ENCODE measurements at places on chromosomes 4 and X.

DNA sequence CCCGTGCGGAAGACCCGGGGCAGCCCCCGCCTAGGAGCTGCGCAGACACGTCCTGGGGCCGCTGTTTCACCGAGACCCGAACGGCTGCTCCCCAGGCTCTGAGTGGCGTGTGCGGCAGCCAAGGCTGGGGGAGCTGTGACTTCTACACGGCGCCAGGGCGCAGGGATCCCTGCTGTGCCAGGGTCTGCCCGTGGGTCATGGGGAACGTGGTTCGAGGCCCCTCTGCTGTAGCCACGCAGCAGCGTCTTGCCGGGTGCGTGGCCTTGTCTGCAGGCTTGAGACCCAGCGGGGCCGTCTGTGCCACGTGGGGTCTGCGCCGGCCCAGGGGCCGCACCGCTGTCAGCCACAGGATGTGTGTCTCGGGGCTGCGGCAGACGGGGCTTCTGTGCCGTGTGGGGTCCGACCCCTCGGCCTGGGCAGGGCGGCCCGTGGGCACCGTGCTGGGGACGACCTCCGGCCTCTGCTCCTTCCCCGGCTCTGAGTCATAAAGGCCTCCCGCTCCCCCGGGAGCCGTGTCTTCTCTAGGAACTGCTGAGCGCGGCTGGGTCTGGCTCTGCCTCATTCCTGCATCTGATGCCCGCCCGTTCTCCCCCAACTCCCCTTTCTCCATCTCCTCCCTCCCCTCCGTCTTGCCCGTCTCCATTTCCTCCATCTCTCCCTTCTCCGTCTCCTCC lies 12.7 kb upstream of the GTPBP6 start:
- peak; percentile 74 for DNase-seq
- H3K27me3 ChIP-seq: peaks cover 10% of the 10 kb centered on the region
- no peaks in the 10 kb centered on the region for H3K4me1 ChIP-seq
- no peak overlapping the region for H3K4me3 ChIP-seq
- H3K36me3 ChIP-seq: peaks cover 3% of the 10 kb centered on the region

DNA sequence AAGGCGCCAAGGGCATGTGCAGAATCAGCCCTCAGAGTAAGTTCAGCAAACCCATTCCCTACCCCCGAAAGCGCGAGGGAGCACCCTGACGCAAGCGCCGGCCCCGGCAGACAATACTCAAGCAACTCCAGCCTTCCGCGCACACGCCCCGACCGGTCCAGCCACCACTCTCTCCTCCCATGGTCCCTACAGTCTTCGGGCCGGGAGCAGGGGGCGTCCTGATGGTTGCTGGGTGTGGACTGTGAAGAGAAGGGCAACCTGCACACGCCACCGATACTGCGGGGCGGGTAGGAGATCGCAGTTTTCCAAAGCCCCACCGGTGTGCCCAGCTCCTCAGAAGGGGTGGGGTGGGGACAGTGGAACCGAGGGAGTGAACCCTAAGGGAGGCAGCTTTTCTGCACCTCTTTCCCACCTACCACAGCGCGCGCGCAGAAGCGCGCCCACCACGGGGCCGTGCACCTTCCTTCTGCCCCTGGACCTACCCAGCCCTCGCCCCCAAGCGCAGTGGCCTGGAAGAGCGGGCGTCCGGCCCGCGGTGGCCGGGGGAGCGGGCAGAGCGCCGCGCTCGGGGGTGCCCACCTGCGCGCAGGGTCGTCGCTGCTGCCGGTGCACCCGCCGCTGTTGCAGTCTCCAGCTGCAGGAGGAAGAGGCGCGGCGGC lies 650.2 kb upstream of the DIPK2B start:
- H3K4me1 ChIP-seq: peaks cover 2% of the 10 kb centered on the region
- no peaks in the 10 kb centered on the region for H3K27me3 ChIP-seq
- H3K27ac ChIP-seq: peak overlapping the region; percentile 78
- H3K4me3 ChIP-seq: peak overlapping the region; percentile 96
- DNase-seq: peak; percentile 49
- no peaks in the 10 kb centered on the region for H3K36me3 ChIP-seq

DNA sequence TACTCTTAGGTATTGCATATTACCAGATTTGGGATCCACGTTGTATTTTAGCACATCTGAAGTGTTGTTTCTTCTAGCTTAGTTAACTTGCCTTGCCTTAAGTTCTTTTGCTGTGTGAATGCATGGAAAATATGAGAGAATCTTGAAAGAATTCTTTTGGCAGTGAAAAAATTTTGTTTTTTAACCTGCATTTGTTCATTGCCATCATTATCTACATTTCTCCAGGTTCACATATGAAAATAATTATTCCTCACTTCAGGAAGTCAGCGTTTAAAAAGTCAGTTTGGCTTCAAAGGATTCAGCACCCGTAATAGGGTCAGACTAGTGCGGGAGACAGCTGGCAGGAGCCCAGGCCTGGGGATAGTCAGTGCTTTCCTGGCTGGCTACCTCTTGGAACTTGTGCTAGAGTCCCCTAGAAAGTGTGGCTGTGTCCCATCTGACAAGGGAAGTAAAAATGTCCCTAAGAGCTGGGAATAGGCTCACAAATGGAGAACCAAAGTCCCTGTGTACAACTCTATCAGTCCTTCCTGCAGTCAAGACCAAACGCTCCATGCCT lies 251.9 kb upstream of the KLF3 start:
- H3K27ac ChIP-seq: no peak overlapping the region
- no peaks in the 10 kb centered on the region for H3K36me3 ChIP-seq
- no peak for DNase-seq
- no peaks in the 10 kb centered on the region for H3K27me3 ChIP-seq
- no peak overlapping the region for H3K4me3 ChIP-seq
- H3K4me1 ChIP-seq: no peaks in the 10 kb centered on the region

- peak overlapping the region; percentile 57 for H3K4me3 ChIP-seq
- DNase-seq: peak; percentile 33
- peaks cover 1% of the 10 kb centered on the region for H3K27me3 ChIP-seq
- no peaks in the 10 kb centered on the region for H3K36me3 ChIP-seq
- H3K4me1 ChIP-seq: no peaks in the 10 kb centered on the region
Observed at GRCh38 chrX:46574774-46575381, 1.3 kb downstream of the CHST7 start.

DNA sequence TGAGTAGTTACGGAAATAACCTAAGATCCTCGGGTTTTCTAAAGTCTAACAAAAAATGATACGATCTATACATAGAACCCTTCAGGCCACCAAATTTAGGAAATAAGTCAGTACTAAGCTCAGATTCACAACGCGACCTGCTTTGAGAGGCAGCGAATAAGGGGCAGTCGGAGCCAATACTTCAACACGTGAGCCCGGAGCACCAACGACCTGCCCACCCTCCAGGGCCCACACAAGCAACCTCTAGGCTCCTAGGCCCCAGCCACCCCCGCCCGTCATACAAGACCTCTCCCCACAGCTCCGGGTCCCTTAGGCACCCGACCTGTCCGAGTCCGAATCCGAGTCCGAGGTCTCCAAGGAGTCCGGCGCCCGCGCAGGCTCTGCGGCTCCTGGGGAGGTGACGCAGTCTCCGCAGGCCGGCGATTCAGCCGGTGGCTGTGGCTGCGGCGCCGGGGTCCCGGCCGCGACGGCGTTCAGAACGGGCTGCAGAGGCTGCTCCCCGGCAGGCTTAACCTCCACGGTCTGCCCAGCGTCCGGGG lies 580 bp downstream of the NAF1 start:
- peak; percentile 67 for DNase-seq
- peak overlapping the region; percentile 94 for H3K4me3 ChIP-seq
- H3K27me3 ChIP-seq: peaks cover 2% of the 10 kb centered on the region
- H3K4me1 ChIP-seq: peaks cover 8% of the 10 kb centered on the region

Measured in glutamatergic neuron (in vitro differentiated cells).